ENCODE measurements at places on chromosomes 6 and 20.

GRCh38 chr20:63772781-63773518 is 33.4 kb downstream of the SLC2A4RG start:
- DNase-seq: no peak

DNA sequence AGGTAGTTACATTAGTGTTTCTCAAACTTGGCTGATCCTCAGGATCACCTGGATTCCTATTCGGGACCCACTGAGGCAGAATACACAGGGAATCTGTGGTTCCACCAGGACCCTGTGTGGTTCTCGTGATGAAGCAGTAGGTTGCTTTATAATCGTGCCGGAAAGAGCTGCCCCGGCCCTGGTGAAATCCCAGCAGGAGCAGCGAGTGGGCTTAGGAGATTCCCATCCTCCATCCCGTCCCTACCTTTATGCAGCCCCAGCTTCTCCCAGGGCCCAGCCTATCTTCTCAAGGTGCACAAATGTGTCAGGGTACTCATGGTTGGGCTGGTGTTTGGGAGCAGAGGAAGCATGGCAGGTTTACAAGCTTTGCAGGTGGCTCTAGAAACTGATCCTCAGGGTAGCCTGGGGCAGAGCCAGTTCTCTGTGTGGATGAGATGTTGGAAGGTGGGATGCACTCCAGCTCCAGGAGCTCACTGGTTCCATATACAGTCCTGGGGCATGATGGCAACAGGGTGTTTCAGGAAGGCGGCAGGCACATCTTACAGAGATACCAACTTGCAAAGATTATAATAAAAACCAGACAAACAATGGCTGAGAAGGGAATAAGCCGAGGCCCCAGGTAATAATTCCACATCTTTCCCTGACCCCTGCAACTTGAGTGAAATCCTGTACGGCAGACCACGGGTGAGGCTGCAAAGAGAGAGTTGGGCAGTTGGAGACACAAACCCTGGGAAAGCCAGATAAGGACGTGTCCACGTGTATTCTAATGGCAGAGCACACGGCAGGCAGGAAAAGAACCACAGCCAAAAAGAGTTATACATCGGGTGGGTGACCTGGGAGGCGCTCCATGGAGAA is 5.9 kb downstream of the SLC22A1 start:
- DNase-seq: no peak

GRCh38 chr6:134457941-134458340 is 140.0 kb upstream of the SGK1 start:
- no peak for DNase-seq

- no peak for DNase-seq
Observed at GRCh38 chr20:38369389-38369788, 23.1 kb downstream of the LBP start.

DNA sequence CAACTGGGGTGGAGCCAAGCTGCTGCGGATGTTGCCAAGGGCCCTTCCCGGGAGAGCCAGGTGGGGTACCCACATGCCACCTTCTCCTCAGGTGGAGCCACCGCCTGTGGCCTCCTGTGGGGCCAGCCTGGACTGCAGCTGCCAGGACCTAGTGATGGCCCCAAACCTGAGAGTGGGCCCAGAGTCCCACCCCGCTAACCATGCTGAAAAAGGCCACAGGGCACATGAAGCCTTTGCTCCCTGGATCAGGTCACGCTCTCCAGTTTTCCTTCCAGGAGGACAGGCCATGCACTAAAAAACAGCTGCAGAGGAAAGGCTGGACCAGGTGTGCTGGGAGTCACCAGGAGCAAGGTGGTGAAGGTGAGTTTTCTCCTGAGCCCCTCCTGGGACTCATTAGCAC is 73.9 kb upstream of the SLC22A16 start:
- no peak for DNase-seq

DNA sequence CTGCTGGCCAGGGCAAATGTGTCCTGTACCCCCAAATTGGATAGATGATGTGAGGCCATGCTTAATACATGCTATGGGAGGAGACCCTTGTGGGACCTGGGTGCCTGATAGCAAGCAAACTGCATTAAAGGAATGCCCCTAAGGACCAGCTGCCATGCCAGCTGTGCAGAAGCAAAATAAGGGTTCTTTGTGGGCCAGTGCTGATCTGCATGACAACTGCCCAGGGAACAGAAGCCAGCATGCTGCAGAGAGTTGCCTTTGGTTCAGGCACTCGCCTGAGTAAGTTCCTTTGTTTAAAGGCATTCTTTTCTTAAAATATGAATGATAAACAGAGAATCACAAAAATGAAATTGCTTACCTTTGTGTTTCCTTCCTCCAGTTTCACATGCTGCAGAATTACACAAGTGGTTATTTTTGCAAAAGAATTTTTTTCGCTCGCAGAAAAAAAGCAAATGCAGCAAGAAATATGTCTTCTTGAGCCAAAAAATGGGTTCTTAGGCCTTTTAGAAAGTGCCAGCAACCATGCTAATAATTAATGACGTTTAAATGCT is 6.9 kb upstream of the SYNDIG1 start:
- DNase-seq: no peak

- no peak for DNase-seq
Observed at GRCh38 chr6:130836055-130836640, 8.9 kb downstream of the SMLR1 start.

All from NCI-H1436 treated with DMSO at 0.1 percent for 48 hours (cell line).